ENCODE measurements at places on chromosomes 16 and 17.

DNA sequence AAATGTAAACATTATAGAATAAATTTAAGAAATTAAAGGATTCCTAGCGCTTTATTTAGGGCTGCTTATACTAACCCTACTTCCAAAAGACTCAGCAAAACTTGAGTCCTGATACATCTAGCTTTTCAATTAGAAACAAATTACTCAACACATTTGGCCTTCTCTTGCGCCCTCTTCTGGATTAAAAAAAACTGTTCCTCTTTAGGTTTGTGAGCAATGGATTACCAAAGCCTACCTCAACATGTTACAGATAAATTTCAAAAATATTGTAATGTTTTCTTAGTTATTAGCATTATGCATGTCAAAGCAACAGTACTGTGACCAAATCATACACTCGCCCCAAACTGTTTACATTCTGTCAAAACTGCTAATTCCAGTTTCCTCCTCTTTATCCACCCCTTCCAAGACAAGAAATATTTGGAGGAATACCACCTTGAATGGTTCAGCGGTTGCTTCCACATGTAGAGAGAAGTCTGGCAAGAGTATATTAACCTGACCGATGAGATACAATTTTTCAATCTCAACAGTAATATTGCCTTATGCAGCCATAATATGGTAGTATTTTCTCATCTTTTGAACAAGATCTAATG, 2.7 kb downstream of the NUFIP2 start:
- DNase-seq: no peak

DNA sequence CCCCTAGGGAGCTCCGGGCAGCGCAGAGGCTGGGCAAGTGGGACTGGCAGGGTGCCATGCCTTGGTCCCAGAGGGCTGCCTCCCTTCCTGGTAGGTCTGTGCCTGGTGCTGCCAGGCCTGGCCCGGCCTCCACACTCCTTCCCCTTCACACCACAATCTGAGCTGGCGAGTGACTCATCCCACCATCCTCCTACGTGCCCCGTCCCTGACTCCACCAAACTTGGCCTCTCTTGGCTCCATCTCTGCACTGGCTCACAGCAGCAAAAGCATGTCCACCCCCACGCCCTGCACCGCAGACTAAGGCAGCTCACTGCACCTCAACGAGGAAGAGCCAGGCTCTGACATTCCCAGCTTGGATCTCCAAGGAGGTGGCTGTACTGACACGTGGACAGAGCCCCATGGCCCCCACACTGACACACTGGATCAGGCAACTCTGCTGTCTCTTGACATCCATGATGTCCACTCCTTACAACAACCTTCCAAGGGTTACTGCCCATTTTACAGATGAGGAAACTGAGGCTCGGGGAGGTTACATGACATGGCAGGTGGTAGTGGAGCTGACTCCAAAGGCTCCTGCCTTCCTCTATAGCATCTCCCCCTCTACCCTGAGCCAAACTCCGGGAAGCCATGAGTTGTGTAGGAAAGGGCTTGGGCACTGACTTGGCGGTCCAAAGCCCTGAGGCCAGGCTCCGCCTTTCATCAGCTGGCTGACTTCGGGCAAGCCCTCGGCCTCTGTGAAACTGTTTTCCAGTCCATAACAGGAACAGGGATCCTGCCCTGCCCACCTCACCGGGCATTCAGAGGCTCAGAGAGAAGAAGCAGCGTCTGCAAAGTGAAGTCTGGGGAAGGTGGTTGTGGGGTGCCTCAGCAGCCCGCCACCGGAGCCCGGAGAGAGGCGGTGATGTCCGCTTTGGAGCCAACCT, 20.1 kb upstream of the KRT19 start:
- DNase-seq: peak; percentile 38

DNA sequence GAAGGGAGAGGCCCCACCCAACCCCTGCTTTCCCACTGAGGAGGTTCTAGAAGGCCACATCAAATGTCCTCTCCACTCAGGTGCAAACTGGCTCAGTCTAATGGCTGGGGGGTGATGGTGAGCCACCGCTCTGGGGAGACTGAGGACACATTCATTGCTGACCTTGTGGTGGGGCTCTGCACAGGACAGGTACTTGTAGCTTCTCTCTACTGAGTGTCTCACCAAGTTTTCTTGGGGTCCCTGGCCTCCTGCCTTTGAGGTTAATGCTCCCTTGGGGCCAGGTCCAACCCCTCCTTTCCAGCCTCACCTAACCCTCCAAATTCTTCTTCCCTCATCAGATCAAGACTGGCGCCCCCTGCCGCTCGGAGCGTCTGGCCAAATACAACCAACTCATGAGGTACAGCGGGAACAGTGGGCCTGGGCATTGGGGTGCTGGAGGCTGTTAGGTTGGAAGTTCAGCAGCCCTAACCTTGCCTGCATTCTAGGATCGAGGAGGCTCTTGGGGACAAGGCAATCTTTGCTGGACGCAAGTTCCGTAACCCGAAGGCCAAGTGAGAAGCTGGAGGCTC, 5.7 kb downstream of the ENO3 start:
- peak; percentile 23 for DNase-seq

DNA sequence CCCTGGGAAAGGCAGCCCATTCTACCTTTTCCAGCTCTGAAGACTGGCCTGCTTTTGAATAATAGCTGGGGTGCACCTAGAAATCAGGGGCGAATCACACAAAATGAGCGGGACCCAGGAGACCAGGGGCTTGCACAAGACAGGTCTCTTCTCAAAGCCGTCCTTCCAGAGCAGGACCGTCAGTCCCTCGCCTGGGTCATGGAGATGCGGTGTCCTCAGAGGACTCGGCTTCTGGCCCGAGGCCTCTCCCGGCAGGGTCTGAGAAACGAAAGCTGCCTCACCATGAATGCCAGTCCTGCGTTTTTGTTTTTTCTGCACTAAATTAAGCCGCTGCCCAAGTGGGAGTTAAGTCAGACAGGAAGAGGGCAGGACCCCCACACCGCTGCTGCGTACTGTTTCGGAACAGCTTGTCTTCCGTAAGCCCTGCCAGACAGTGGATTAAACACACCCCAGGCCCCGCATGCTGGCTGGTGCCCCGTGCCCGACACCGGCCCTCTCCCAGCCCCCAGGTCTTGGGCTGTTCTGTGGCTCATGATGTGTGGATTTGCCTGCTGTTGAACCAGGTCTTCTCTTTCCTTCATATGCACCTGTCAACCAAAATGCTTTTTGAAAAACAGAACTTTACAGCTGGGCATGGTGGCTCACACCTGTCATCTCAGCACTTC, 142.1 kb upstream of the RPH3AL start:
- no peak for DNase-seq

DNA sequence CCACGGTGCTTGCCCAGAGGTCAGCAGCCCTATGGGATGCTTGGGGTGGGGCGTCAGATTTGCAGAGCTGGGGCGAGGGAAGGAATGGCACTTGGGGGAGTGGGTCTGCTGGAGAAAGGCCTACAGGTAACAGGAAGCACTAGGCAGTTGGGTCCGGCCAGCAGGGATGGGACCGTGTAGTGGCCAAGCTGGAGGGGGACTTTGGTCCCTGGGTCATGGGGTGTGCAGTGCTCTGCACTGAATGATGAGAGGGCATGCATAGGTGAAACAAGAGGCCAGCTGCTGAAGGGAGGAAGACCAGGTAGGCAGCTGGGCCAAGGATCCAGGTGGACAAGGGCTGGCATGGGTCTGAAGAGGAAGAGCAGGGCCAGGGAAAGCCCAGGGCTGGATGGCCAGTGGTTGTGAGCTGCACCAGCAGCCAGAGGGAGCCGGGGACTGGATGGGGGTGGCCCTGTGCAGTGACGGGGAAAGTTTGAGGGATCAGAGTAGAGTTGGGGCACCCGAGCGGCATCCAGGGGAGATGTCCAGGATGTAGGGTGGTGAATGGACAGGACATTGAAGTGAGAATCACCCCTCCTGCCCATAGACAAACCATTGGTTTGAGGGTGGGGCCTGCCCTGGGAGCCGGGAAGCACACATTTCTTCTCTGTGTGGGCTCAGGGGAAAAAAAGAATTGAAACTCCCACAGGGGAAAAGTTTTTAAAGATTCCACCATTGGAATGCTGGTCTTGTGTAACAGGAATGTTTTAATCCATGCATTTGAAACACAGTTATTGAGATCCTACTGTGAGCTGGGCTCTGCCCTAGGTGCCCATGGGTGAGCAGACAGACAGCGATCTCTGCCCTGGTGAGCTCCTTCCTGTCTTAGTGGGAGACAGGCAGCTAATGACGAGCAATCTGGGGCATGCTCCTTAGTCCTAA, 25.1 kb downstream of the RAI1 start:
- DNase-seq: no peak

DNA sequence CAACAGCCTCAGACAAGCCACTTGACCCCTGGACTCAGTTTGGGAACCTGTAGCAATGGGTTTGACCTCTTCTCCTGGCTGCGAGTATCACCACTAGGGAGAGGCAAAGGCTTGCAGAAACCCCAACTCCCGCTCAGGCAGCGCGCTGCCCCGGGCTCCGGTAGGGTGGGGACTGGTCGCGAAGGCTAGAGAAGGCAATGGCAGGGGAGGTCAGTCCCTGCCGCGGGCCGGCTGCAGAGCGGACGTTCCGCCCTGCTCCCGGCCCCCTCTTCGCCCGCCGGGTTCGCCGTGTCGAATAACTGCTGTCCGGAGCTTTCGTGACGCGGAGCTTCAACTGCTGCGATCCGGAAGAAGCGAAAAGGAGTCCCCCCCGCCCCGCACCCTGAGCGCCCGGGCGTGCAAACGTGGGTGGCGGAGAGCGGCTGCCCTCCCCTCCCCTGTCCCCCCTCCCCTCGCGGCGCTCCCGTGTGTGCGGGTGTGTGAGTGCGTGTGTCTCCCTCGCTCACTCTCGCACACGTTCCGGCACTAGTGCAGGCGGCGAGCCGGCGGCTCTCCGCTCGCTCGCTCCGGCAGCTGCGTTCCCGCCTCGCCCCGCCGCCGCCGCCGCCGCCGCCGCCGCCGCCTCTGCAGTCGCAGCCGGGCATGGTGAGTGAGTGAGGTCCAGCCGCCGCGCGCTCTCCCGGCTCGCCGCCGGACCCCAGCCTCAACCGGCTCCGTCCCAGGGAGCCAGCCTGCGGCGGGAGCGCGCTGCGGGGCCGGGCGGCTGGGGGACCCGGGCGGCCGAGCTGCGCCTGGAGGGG, 772 bp upstream of the SHISA6 start:
- no peak for DNase-seq

Measured in activated T-helper 9 cell treated with anti-CD3 and anti-CD28 coated beads, Interleukin-2, amount 50 U/mL, for 16 hours (primary cell).